ENCODE measurements at places on chromosomes 2 and 18. TPM values are rescaled to one million over a fixed set of nuclear protein-coding genes. Genes with fewer than 3 reads are reported as not detected.

Gene ABHD1
- not detected for total RNA-seq

DNA sequence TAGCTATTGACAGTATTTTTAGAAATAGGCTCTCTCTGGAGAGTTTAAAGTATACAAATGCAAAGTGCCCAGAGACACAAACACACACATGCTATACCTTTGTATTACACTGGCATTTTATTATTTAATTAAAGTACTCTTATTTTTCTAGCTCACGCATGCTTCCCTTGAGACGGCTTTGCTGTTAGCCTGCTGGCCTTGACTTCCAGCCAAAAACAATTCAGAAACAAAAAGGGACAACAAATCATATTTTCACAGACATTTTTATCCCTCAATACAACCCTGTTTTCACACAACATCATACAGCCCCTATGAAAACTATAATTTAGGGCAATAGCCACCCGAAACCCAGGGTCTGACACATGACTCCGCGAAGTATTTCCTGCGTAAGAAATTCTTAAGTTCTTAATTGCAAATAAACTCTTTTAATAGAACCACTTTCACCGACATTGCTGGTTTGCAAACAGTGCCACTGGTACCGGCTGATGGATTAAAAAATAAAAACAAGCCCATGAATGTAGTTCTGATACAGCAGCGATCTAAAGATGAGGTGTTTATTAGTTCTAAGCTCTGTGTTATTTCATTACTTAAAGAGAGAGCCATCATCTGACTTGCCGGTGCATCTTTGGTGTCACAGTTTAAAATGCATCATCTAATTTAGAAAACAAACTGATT, 185.1 kb downstream of the TCF4 start:
- no peak for DNase-seq

GRCh38 chr2:45707661-45708060, 56.2 kb downstream of the PRKCE start:
- no peak for DNase-seq

DNA sequence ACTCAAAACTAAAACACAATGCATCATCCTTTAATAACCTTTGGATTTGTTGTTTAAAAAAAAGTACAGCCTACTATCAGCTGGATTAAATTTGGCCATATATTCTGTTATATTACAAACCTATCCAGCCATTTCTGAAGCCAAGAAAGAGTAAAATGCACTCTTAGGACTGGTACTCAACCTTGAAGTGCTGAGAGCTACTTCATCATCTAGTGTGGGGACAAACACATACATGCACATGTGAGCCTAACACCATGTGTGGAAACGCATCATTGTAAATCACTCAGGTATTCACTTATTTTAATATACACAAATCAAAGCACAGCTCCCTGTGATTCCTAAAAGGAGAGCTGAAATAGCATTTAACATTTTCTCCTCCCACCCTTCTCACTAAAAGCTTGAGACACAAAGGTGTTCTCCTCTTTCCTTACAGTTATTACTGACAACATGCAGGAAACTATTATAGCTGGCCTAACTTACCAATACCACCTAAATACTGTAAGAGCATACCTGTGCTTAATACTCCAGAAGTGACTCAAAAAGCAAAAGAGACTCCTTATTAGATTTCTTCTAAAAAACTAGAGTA, 7.5 kb downstream of the BAZ2B start:
- DNase-seq: no peak

DNA sequence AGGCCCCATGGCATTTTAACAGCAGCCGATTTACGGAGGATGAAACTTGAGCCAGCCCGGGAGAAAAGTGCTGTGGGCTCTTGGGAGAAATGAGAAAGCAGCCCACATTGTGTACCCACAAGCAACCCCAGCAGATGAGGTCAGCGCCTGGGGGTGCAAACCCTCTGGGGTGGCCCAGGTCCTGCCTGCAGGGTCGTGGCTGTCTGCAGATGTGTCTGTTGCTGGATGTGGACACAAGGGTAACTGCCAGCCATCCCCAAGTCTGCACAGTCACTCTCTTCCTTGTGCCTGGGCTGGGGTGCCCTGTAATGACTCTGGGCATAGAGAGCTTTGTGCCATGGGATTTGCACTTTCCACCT, 170.8 kb downstream of the PRKCE start:
- no peak for DNase-seq

GRCh38 chr2:219554350-219554749, 10.5 kb downstream of the TMEM198 start:
- no peak for DNase-seq

Data from ascending aorta (tissue), 2 donors.